Colonic mucosa (tissue), 4 donors: ENCODE measurements at places on chromosomes 6 and 20.

- DNase-seq = no peak
Observed at GRCh38 chr6:117338567-117338966, 73.2 kb downstream of the VGLL2 start.

DNA sequence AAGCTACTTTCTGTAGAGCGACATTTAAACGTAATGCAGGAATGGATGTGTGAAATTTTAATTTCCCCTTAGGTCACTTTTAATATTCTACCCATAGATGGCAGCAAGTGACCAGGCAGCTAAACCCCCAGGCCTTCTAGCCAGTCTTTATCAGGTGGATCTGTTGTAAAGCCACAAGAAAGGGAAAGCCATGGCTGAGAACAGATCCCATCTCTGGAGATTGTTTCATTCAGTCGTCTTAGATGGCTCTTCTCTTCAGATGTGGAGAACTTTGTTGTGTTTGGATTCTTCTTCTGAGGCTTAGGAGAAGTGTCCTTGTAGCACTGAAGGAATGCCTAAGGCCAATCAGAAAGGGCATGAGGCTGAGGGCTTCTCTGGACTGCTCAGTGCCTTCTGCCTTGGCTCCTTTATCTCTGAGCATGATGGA, 15.8 kb upstream of the RNF182 start:
- DNase-seq = peak; percentile 48

- DNase-seq = no peak
Observed at GRCh38 chr6:72861935-72862432, 240.1 kb downstream of the KCNQ5 start.

DNA sequence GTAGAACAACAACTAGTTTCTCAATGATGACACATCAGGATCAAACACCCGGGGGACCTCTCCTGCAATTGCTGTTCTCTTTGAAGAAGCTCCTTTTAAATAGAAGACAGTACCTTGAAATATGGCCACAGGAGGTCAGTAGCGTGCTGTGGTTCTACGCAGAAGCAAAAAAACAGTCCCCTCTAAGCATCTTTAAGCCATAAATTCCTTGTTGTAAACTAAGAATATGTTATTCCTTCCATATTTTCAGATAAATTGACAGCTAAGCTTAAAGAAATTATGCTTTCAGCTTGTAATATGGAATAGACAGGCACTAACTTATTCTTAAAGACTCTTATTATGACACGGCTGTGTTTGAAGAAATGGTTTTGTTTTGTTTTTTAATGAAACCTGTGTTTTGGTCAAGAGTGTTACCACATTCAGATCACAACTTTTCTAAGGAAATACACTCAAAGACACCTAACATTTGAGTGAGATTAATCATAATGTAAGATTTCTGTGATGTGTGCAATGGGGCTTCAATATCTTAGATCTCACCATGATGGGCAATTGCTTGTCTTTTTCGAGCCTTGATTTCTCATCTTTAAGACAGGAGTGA, 49.7 kb upstream of the IL20RA start:
- DNase-seq = peak; percentile 66

DNA sequence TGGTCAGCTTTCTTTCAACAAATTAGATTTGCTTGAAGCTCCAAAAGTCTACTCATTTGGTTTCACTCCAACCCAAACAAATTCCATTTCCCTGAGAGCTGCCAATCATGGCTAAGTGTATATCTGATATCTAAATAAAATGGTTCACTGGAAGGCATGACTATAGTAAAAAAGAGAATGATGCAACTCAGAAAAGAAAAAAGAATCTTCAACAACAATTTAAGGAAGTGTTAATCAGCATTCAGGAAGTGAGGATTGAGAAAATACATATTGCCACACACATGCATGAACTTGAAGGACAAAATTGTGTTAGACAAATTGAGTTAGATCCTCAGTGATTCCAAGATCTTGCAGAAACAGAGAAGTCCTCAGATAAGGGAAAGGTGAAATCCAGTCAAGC, 972.9 kb upstream of the FLRT3 start:
- no peak for DNase-seq
